NCI-H510A treated with DMSO at 0.1 percent for 48 hours (cell line): ENCODE measurements at places on chromosomes 7 and 10.

DNA sequence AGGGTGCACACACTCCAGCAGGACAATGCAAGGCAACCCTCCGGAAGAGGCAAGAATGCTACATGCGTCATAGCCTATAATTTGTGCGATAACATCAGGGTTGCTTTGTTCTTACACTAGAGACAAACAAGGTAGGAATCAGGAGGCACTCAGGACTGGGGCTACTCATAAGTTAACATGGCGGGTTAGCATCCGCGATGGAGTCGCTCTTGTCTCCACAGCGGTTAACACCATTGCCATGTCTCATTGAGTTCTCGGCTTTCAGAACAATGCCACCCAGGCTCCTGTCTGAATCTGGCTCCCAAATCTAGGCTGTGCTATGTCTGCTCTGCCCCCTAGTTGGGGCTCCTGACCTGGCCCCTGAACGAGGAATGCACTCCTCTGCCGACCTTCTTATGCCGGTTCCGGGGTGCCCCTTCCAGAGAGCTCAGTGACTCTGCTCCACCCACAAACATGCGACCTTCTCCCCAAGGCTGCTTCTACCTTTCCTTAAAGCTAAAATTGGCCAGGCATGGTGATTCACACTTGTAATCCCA is 24.9 kb upstream of the SLF2 start:
- DNase-seq = no peak

- DNase-seq = no peak
These were observed 43.2 kb upstream of the ACSL5 start for GRCh38 chr10:112330607-112331160.

DNA sequence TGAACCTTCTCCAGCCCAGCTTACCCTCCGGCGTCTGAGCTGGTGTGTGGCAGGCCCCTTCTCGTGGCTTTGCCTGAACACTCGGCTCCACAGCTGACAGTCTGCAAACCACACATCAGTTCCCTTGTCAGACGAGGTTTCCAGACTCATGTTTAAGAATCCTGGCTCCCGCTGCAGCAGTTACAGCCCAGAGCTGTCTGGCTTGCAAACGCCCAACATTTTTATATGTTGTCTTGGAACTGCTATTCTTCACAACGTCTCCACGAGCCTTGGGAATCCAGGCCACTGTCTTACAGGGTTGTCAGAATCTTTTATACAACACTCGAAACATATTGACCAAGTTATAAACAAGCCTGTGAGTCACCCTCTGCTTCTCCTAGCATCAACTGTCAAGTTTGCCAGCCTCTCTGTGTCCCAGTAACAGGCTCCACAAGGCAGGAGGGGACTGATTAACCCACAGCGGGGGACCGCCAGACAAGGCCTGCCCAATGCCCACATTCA is 68.1 kb downstream of the TNS3 start:
- no peak for DNase-seq

- DNase-seq = no peak
These were observed 5.4 kb upstream of the HERPUD2 start for GRCh38 chr7:35700333-35700732.

- no peak for DNase-seq
These were observed 33.7 kb downstream of the R3HCC1L start for GRCh38 chr10:98168147-98168546.

GRCh38 chr10:22681783-22682183 is 32.6 kb downstream of the PIP4K2A start:
- DNase-seq = no peak

DNA sequence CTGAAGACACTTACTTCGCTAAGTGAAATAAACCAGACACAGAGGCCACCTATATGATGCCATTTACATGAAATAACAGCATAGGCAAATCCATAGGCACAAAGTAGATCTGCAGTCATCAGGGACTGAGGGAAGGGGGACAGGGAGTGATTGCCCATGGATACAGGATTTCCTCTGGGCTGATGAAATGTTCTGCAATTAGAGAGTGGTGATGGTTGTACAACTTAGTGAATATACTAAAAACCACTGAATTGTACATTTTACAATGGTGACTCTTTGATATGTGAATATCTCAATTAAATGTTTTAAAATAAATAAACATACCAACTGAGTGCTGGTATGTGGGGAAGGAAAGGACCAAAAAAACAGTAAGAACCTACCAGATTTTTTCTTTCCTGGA is 20.4 kb downstream of the PPA1 start:
- no peak for DNase-seq

- no peak for DNase-seq
These were observed 10.6 kb downstream of the SGMS1 start for GRCh38 chr10:50613150-50613549.

GRCh38 chr10:27717861-27718260 is 27.8 kb downstream of the MKX start:
- DNase-seq = no peak

- DNase-seq = no peak
These were observed 99.7 kb downstream of the CCSER2 start for GRCh38 chr10:84427903-84428650.

DNA sequence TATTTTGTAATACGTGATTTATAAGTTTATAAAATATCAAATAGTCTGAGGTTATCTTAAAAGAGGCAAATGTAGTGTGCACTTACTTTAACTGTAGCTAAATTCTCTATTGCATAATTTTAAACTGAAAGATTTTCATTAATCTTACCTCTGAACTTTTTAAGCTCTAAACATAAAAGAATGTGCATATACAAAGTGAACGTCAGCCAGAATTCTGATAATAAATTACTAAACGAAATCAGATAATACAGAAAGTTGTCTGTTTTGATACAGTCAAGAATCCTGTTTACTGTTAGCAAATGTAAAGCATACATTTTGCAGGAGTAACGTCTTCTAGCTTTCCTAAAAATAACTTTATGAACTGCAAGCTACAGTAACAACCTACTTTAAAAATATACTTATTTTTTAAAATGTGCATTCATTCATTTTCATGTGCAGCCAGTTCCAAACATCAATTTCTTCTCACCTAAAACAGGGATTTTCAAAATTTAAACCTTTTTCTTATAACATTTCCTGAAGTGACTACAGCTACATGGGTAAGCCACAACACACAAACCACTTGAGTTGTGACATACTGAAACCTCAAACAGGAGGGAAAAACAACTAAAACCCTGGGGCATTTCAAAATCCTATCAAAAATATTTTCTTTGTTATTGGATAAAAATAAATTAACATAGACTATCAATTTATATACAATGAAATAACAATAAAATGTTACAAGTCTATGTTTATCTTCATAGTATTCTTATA is 92.7 kb downstream of the RNLS start:
- DNase-seq = no peak

DNA sequence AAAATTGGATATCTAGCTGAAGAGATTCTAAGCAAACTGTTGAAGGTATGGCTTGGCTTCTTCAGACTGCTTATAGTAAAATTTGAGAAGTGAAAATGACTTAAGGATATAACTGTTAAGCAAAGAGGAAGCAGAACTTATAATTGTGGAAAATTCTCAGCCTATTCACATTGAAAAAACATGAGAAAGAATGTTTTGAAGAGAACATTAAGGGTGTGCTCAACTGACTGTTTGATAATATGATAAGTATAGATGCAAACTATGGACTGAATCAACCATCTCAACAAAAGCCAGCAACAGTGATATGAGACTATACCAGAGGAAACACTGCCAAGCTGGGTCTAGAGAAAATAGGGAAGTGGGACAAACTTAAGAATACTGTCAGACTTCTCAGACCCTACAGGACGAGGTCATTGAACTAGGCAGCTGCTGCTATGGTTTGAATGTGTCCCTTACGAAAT is 133.1 kb upstream of the PPP1R3A start:
- DNase-seq = no peak

DNA sequence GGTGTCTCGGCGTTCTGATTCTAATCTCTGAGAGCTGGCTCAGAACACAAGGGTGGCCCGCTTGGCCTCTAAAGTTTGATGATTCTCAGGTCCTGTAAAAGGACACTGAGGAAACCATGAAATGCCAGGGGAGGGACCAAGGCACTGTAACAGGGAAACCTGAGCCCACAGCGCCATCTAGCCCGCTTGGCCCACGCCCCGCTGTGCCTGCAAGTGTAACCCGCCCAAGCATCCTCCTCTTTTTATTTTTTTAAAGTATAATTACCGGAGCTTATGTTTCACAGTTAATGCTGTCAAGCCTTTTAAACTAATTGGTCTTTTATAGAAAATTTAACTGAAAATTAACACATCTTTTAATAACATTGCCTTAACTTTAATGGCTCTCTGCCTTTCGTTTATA is 734.7 kb downstream of the KCNMA1 start:
- DNase-seq = no peak

GRCh38 chr10:118108194-118109026 is 61.7 kb upstream of the RAB11FIP2 start:
- peak; percentile 39 for DNase-seq

DNA sequence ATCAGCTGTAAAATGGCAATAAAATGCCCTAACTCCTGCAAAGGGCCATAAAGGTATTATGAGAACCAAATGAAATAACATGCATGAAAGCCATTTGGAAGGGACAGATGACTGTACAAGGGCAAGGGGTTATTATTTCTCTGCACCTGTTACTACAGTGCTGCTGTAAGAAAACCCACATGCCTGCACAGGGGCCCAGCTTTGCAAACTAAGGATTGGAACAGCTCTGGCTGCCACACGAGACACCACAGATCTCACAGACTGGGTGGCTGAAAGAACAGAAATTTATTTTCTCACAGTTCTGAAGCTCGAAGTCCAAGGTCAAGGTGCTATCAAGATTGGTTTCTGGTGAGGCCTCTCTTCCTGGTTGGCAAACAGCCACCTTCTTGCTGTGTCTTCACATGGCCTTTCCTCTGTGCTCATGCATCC is 409.0 kb upstream of the NRP1 start:
- DNase-seq = no peak

DNA sequence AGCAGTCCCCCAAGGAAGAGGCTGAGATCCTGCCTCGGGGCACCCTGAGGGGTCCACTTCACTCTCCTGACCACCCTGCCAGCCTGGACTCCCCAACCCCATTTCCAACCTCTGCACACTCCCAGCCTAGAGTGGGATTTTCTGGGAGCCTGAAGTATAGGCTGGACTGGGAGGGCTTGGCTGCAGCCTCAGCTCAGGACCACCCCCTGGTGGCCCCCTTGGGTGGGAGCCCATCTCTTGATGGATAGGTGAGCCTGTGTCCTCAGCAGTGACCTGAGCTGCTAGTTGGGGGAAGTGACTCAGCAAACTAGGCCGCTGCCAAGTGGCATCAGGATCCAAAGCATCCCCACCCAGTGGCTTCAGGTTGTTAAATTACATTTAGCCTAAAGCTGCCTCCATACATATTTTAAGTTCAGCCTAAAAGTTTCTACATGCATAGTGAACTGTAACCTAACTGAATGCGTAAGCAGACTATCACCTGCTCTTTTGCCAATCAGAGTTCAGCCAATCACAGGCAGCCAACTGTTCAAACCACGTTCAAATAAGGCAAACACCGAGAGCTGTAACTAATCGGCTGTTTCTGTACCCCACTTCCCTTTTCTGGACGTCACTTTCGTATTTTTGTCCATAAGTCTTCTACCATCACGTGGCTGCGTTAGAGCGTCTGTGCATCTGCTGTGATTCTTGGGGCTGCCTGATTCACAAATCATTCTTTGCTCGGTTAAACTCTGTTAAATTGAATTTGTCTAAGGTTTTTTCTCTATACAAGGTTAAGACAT is 144.0 kb downstream of the PLPP4 start:
- DNase-seq = no peak

GRCh38 chr10:76717141-76717540 is 920.5 kb downstream of the KCNMA1 start:
- no peak for DNase-seq

- DNase-seq = no peak
These were observed 104.6 kb downstream of the PPP1R9A start for GRCh38 chr7:95011995-95012394.

- DNase-seq = peak; percentile 39
These were observed 965.5 kb downstream of the GRID1 start for GRCh38 chr10:85400981-85401695.

DNA sequence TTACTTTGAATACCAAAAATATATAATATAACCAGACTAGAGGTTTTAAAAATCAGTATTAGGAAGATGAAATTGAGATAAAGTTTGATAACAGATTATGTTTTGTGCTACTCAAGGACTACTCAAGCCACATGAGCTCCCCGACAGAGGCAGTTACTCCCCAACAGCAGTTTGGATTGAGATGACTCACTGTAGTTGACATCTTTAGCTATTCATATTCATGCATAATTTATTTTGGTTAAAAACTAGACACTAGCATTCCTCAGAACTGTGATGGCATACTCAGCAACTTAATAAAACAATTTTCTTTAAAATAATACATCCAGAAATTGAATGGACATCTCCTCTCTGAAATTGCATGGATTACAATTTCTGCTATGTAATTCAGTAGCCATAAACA is 19.6 kb downstream of the PCLO start:
- DNase-seq = no peak

- no peak for DNase-seq
These were observed 3.8 kb downstream of the NEBL start for GRCh38 chr10:20893297-20893696.

DNA sequence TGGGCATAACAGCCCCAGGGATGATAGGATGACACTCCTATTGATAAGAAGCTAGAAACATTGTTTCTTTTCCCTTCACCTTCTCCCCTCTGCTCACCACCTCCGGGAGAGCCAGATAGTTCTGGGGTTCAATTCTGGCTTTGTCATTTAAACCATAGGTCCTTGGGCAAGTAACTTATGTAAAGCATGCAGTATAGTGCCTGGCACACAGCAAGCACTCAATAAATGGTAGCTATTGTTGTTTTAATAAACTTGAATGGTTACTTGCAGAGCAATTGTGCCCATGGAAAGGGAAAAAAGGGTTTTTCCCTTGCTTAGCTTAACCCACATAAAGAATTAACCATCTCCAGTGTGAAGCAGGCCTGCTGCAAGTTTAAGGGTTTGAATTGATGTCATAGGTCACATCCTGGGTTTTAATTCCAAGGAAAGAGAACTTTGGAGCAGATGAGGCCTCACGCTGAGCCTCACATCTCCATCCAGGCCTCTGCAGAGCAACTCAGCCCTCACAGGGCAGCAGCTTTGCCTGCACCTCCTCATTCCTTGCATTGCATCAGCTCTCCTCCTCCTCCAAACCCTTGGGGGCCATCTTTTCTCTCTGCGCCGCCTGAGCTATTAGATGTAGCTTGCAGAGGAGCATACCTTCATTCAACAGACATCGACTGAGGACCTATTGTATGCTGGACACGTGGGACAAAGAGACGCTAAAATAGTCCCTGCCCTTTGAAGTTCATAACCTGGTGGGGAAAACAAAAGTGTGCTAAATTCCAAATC is 22.9 kb downstream of the ZNF775 start:
- DNase-seq = no peak

- peak; percentile 92 for DNase-seq
These were observed 81.4 kb upstream of the LAMB4 start for GRCh38 chr7:108211382-108212201.

DNA sequence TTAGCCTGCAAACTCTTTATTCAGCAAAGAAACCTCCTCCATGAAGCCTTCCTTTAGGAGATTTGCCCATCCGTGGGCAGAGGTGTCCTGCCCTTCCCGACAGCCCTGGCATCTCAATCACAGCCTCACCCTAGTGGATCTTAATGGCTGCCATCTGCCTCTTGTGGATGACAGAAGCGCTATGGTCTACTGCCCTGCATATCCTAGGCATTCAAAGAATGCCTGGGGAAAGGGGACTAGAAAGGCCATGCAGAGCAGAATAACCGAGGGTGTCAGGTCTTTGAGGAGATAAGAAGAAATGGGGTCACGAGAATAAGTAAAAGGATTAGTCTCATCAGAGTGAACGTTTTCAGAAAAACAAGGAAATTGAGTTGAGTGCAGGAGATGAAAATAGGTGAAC is 57.7 kb upstream of the SPOCK2 start:
- DNase-seq = no peak

- DNase-seq = no peak
These were observed 102.4 kb downstream of the CFTR start for GRCh38 chr7:117582219-117582704.

GRCh38 chr7:127858091-127858914 is 172.9 kb downstream of the LRRC4 start:
- no peak for DNase-seq
